ENCODE measurements at places on chromosomes 2 and 18.

GRCh38 chr18:23400918-23401317, 52.2 kb upstream of the RIOK3 start:
- no peak for DNase-seq

- DNase-seq = no peak
Observed at GRCh38 chr18:43936176-43936575, 658.9 kb upstream of the SYT4 start.

DNA sequence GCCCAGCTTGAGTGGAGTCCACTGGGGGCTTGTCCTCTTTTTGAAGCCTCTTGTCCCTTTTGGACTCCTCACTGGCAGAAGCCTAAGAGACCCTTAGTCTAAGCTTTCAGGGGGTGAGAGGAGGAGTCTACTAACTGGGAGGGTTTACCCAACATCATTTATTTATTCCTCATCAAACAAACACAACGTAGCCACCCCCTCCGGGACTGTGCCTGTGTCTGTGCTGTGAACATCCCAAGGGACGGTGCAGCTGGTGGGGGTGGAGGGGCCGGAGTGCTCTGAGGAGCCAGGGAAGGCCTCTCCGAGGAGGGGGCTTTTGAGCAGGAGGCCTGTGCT, 42.7 kb upstream of the TAF1B start:
- DNase-seq = no peak

DNA sequence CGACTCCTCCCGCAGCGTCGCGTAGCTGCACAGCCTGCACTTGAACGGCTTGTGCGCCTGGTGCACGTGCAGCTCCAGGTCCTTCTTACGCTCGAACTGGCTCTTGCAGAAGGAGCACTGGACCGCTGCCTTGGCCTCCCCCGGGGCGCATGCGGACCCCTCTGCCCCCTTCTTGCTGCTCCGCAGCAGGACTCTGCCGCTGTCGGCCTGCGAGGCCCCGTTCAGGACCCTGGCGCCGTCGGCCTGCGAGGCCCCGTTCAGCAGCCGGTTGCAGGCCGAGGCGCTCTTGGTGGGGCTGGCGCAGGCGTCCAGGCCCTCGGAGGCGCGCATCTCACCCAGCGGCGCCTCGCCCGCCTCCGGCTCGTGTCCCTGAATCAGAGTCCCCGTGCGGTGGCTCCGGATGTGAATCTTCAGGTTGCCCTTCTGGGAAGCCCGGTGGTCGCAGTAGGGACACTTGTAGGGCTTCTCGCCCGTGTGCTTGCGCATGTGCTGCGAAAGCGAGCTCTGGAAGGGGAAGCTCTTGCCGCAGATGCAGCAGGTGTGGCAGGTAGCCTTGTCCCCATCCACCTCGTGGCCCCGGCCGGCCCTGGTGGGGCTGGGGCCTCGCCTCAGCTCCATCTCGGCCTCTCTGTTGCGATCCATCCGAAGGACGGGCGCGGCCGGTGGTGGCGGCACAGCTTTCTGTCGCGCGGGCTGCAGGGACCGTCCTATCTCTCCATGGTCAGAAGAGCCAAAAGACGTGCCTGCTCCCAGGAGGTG, 52.5 kb downstream of the ZNF516 start:
- no peak for DNase-seq

- DNase-seq = no peak
Observed at GRCh38 chr2:134460583-134460998, 206.7 kb downstream of the MGAT5 start.

GRCh38 chr2:39781697-39782096, 2.6 kb upstream of the THUMPD2 start:
- DNase-seq = no peak

DNA sequence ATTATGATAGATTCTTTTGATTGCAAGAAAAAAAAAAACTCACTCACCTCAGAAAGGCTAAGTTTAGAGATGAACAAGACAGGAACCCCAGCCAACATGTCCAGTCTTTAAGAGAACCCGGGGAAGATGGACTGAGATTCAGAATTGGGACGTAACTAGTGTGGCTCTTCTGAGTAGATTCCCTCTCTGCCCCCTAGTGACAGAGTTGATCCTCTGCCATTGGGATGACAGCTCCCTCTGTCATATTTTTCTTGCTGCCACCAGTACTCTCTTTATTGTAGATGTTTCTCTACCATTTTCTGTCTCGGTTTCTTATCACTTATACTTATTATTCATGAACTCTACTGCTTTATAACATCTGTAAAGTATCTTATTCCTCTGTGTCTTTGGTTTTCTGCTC, 77.7 kb downstream of the GULP1 start:
- no peak for DNase-seq

DNA sequence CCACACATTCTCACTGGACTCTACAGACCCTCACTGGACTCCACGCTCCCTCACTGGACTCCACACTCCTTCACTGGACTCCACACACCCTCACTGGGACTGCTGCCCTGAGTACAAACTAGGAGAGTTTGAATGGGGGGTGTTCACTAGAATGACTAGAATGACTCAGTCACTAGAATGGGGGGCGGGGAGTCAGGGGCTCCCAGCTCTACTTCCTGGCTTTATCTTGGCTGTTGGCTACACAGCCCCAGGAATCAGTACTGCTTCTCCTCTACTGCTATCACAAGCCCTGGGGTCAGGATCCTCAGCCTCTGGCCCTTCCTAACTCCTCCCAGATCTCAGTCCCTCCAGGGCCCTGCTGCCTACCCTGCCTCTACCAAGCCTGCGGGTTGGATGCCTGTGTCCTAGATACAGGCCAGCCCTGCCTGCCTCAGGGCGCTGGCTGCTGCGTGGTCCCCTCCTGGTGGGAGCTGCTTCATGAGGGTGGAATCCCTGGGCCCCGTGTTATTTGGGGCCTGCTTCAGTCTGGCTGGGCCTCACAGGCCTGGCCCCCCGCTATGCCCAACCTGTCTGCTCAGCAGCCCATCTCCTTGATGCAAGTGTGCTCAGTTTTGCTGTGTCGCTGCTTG, 7.8 kb downstream of the PTMA start:
- DNase-seq = no peak

DNA sequence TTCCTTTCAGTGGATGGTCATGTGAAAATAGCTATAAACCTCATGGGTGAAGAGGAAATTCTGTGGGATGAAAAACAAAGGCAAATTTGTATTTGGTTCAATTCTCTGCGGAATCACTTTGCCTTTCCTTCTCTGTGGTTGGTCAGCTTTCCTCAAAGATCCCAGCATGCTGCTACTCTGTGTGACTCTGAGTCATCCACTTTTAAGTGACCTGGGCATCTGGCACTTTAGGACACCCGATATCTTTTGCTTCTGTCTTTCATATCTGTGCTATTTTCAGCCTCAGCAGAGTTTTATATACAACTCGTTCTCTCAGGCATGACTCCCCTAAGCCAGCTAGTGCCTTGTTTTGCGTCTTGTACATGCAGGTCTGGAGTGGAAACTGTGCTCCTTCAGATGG, 217.0 kb upstream of the PIEZO2 start:
- DNase-seq = no peak

DNA sequence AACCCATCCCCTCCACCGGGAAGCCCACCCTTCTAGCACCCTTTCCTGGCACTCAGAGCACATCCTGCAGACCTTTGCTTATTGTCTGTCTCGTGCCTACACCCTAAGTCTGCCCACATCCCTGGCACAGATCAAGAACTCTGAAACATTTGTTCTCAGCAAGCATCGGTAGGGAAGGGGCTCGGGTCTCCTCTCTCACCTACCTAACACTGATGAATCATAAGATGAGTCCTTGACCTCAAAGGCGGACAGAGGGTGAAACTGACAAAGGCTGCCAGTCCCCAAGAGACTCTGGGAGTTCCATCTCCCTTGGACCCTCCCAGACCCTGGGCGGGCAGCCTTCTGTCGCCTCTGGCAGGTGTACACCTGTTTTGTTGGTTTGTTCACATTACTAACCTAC, 9.3 kb downstream of the MAL start:
- DNase-seq = no peak

DNA sequence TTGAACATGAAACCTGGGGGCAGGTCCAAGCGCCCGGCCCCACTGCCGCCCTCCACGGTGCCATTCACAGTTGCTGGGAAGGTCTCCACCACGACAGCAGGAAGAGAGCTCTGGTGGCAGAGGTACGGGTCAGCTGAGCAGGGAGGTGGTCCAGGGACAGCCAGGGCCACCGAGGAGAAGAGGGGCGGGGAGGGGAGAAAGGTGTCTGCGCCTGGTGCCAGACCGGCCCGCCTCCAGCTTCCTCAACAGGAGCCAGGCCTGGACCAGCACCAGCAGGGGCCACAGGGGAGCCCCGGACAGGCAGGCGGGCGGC, 56.2 kb downstream of the BIN1 start:
- no peak for DNase-seq

DNA sequence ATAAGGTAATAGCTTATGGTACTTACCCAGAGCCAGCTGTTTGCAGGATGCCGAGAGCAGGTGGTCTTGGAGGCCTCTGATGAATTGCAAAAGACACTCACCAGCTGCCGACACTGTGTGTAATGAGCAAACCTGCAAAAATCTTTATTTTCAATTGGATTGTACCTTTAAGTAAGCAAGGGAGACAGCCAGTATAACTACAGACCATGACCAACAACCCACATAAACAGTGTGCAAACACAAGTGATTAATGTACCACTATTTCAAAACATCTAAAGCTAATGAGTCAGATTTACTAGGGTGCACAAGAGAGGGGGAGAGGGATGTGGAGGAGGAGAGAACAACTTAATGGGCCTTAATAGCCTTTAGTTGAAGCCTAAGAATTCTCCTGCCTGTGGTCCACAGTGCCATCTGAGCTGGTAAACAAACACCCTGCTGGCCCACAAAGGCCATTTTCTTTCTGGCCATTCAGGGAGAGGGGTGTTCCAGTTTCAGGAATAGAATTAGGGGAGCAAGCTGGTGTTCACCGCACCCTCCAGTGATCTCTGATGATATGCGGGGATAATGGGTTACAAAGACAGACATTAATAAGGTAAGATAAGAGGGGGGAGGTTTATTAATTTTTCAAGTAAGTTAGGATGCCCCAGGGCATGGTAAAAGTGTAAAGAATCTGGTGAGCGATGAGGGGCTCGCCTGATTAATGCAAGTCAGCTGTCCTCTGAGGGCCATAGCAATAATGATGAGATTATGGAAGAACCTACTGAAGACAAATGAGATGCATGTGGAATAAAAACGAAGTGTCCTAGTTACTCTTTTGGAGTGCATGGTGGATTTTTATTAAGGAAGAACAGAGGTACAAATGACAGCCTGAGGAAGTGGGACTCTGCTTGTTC, 196.4 kb downstream of the HRH4 start:
- no peak for DNase-seq

GRCh38 chr2:45909677-45910191, 258.3 kb downstream of the PRKCE start:
- DNase-seq = no peak

DNA sequence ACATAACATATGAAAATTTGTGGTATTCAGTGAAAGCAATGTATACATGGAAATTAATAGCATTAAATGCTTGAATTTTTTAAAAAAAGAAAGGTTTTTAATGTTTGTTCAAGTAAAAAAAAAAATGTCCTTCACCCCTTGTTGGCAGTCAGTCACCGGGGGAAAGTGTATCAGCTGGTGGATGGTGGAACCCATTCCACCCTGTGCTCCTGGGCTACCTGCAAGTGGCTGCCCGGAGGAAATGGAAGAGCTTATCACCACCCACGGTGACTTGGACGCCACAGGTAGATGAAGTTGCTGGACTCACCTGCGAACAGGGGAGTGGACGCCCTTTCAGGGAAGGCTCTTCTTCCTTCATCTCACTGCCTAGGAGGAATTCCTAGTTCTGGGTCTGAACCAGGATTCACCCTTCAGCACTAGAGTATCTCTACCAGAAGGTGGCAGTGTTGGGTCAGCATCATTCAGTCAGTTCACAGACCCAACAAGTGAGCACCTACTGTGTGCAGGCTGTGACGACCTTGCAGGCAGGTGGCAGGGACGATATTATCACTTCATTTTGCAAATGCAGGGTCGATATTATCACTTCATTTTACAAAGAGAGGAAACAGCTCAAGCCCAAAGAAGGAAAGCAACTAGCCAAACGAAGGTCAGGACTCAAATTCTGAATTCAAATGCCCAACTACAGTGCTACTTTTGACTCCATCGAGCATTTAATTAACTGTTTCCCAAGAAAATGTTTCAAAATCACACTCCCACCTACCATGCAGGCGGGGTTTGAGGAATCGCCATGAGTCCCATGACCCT, 35.8 kb downstream of the CIB4 start:
- DNase-seq = no peak

- DNase-seq = no peak
Observed at GRCh38 chr2:205872716-205873115, 190.4 kb downstream of the NRP2 start.

- no peak for DNase-seq
Observed at GRCh38 chr2:127423478-127423843, 5.2 kb downstream of the PROC start.

- DNase-seq = no peak
Observed at GRCh38 chr2:60884800-60885199, 3.4 kb downstream of the REL start.

GRCh38 chr2:230847883-230848388, 16.8 kb upstream of the ITM2C start:
- peak; percentile 80 for DNase-seq

GRCh38 chr2:12498704-12499103, 218.0 kb upstream of the TRIB2 start:
- no peak for DNase-seq

GRCh38 chr2:240921311-240921994, 15.3 kb downstream of the CROCC2 start:
- no peak for DNase-seq

DNA sequence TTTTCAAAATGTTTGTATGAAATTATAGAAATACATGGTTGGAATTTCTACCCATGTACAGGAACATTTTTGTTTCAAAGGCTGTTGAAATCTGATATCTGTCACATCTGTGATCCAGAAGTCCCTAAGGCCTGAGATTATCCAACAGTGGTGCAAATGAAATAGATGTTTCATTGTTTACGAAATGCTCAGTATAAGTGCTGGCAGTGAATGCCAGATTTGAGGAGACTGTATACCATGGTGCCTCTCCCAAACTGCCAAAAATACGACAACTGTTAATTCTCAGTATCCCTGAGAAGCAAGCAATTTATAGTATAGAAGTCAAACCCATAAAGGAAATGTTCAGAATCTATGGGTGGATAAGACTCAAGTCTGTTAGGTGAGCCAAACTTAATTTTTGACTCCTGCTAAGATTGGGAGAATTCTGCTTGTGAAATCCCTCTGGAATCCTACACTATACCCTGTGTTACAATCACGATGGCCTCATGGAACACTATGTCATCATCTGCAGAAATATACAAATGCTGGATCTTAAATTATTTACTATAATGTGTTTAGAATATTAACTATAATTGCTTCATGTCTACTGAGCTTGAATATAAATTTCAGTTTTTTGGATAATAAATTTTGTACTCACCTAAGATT, 71.2 kb upstream of the DOCK10 start:
- DNase-seq = no peak

DNA sequence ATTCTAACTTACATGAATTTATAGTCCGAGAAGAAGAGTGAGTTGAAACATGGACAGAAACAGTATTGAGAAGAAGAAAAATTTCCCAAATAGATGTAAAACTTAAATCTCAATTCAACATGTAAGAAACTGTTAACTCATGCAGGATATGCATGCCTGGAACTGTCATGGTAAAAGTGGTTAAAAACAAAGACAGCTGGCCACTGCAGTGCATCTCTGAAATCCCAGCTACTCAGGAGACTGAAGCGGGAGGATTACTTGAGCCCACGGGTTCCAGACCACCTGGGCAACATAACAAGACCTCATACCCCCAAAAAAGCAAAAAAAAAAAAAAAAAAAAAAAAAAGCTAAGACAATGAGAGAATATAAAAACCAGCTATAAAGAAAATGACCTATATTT, 93.0 kb upstream of the TTC27 start:
- DNase-seq = no peak
